ENCODE measurements at places on chromosomes 2 and 18.

- no peak for DNase-seq
These were observed 19.3 kb upstream of the ALK start for GRCh38 chr2:29940706-29941105.

DNA sequence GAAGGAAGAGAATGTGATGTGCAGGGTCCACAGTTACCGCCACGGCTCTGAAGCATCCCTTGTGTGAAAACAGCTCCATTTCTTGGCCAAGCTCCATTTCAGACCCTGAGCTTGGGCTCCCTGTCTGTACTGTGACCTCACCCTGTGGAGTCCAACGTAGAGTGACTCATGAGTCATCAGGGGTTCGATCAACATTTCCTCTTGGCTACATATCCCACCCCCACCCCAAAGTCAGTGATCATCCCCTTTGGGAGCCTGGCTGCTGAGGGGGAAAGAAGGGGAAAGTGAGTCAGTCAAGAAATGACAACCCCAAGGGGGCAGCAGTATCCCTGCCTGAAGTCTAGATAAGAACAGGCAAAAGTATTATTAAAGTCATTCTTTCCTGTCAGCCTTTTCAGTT, 62.2 kb downstream of the PAPOLG start:
- peak; percentile 73 for DNase-seq

- DNase-seq: no peak
These were observed 58.9 kb downstream of the MTX2 start for GRCh38 chr2:176328149-176328548.

GRCh38 chr2:26584191-26584590, 57.0 kb downstream of the CIB4 start:
- DNase-seq: no peak

- DNase-seq: peak; percentile 20
These were observed 36.9 kb upstream of the KLF7 start for GRCh38 chr2:207202645-207203044.

DNA sequence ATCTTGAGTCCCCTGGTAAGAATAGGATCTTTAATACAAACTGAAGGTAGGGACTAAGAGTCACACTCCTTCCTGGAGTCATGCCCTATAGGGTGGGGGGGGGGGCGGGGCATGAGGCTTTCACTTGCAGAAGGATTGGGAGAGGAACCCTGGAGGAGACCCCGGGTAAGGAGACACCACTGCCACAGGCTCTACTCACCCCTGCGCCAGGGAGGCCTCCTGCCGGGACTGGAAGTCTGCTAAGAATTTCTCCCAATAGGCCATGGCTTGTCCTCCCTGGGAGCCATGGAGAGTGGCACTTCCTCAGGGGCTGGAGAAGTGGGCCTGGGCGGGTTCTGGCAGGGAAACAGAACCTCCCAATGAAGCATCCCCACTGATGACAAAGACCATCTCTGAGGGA, 645.3 kb upstream of the RAB6C start:
- DNase-seq: no peak

- no peak for DNase-seq
These were observed 88.6 kb upstream of the TTN start for GRCh38 chr2:178895872-178896271.

GRCh38 chr18:49172246-49172645, 221.5 kb upstream of the SMAD7 start:
- DNase-seq: no peak

GRCh38 chr2:189580241-189580651, 340 bp downstream of the SLC40A1 start:
- peak; percentile 22 for DNase-seq

GRCh38 chr2:191304939-191305875, 60.0 kb downstream of the MYO1B start:
- no peak for DNase-seq

GRCh38 chr2:127115471-127116199, 8.7 kb upstream of the BIN1 start:
- no peak for DNase-seq

DNA sequence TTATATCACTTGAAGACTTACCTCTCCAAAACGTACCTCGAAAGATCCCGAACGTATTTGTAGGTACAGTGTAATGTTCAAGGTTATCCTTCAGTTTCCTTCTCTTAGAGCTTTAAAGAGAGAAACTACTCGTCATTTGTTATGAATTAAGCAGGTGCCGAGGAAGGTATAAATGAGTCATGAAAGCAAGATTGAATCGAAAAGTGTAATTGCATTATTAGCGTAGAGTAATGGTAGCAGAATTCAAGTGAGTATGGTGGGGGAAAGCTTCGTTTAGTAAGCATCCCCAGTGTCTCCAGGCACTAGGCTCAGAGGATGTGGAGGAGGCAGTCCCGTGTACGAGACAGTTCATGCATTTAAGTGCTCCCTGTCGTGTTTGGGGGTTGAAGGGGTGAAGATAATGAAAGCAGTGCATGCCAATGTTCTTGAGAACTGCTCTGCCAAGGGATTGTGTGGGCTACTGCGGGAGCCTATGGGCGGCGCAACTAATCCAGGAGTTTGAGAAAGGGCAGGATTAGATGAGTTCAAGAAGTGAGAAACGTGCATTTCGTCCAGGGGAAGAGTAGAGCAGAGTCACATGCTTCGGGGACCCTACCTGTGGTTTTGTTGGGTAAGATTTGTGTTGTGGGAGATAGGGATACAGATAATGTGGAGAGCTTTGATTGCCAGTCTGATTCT, 858 bp downstream of the POLR1B start:
- peak; percentile 14 for DNase-seq

- DNase-seq: peak; percentile 84
These were observed 972 bp upstream of the DLX2 start for GRCh38 chr2:172103471-172104272.

DNA sequence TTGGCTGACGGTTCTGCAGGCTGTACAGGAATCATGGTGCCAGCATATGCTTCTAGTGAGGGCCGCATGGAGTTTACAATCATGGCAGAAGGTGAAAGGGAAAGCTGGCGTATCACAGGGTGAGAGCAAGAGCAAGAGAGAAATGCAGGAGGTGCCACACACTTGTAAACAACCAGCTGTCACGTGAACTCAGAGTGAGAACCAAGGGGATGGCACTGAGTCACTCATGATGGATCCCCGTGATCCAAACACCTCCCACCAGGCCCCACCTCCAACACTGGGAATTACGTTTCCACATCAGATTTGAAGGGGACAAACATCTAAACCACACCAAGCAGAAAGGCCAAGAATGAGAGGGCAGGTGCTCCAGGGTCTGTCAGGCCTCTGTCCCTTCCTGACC, 185.0 kb upstream of the PID1 start:
- DNase-seq: no peak

DNA sequence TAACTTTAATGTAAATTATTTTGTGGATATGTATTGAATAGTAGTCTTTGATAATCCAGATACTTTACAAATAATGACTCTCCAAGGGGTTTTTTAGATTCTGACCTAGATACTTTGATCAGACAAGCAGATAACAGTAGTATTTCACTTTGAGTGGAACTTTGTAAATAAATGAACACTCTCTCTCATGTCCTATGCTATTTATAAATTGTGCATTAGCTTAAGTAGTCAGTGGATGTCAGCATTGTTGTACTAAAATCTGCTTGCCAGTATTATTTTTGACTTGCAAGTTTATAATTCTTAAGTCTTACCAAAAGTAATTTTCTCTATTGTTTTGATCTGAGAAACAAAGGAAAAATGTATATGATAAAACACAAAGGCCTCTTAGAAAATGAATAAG, 1113.1 kb upstream of the NRXN1 start:
- DNase-seq: no peak

DNA sequence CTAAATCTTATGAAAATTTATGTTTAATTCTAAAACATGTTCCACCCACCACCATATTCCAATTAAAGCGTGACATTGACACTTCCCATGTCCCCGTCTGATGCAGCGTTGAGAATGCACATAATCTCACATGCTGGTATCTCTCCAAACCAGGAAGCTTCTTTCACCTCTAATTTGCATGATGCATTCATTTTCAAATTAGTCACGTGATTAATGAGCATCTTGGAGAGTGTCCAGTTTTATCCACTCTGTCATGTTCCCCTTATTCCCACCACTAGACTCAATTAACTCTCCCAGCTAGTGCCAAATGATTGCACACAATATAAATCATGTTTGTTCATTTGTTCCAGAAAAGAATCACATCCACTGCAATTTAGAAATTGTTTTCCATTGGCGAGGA, 105.8 kb downstream of the RIT2 start:
- DNase-seq: no peak

GRCh38 chr2:198008230-198008629, 203.8 kb downstream of the PLCL1 start:
- no peak for DNase-seq

- DNase-seq: no peak
These were observed 931.4 kb upstream of the ACVR2A start for GRCh38 chr2:146913476-146913875.

DNA sequence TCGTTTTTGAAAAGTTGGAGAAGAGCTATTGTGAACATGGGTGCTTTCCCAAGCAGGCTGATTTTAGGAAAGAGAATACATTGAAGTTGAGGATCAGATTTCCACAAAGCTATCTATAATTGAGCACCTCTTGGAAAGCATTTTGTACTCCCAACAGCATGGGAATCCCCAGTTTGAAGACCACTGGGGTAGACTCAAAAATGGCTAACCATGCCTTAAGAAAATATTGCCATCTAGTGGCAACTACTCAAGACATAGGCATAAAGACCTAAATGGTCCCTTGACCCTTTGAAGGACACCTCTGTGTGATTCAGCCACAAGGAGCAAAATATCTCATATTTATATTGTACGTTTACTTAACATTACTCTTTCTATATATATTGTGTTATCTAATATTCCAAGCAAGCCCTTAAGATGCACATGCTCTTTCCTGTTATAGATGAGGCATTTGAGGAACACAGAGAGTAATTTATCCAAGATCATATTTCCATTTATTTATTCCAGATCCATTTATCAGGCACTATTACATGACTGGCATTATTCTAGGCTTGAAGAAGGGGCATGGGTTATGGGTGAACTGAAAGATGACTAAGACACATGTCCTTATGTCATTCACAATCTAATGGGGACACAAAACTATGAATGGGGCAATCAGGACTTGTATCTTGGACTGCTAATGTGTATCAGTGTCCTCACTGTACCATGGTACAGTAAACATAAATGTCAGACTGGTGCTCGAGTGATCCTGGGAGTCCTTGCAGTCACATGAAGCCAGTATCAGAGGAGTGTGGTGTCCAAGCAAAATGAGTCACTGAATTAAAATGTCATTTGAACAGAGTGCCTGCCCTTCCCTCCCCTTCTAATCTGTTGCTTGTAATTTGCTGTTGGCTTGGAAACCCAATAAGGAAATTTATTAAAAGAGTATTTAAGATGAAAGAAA, 121.0 kb upstream of the XPO1 start:
- no peak for DNase-seq

DNA sequence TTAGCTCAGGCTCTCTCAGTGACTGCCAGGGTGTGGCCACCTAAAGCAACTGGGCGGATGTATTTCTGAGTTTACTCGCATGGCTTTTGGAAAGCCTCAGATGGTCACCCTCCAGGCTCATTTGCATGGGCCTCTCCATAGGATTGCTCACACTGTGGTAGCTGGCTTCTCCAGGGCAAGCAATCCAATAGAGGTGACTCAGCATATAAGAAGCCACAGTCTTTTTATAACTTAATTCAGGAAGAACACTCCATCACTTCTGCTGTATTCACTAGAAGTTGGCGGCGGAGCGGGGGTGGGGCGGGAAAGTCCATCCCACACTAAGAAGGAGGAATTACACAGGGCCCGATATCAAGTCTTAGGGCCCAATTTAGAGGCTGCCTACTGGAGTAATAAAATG, 3.6 kb upstream of the DOK6 start:
- DNase-seq: no peak

GRCh38 chr18:9629709-9630108, 15.3 kb upstream of the PPP4R1 start:
- no peak for DNase-seq

DNA sequence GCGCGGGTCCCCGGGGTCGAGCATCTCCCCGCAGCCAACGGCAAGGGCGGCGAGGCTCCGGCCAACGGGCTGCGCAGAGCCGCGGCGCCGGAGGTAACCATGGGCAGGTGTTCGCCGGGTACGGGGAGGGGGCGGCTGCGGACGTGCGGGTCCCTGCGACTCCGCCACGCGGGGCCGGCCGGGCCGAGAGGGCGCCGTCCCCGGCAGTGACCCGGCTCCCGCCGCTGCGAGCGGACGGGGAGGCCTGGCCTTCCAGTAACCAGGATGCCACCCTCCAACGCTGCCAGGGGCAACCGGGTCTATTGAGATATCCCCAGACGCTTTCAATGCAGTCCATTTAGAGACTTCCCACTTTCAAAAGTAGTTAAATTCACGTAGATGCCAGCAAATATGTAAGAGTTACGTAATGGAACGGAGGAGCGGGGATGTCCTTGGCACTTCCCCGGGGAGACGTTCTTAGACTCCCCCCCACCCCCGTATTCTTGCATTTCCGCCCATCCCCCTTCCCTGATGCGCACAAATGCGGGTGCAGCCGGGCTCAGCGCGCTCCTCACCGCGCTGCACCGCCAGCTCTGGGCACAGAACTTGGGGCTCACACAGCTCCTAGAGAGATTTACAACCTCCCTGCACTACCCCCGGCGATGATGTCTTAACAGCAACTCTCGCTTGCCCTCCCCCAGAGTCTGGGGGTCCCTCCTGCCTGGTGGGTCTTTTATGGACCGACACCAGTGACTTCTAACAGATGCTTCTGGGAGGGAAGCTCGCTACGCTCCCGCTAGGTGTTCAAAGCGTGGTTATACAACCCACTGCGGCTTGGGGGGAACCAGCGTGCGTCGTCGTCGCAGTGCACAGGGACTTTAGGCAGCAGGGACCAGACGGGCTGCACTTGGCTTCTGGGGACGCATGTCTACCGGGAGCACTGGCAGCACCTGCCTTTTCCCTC, 657 bp downstream of the SGPP2 start:
- peak; percentile 7 for DNase-seq

DNA sequence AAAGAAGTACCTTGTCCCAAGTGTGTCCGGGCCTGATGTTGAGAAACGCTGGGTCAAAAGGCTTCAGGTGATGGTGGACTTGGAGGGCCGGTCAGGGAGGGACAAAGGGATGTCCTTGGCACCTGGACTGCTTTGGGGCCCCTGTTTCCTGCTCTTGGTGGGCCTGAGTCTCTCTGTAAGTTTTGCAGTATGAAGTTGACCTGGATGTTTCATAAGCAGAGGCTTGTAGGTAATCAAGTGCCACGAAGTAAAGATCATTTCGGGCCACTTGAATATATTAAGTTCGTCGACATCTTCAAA, 29.4 kb downstream of the ASAP2 start:
- DNase-seq: no peak

GRCh38 chr2:28424799-28425463, 32.3 kb downstream of the FOSL2 start:
- DNase-seq: no peak

- DNase-seq: no peak
These were observed 8.4 kb upstream of the CABYR start for GRCh38 chr18:24130494-24130893.
